ENCODE measurements at places on chromosomes 11 and 22.

DNA sequence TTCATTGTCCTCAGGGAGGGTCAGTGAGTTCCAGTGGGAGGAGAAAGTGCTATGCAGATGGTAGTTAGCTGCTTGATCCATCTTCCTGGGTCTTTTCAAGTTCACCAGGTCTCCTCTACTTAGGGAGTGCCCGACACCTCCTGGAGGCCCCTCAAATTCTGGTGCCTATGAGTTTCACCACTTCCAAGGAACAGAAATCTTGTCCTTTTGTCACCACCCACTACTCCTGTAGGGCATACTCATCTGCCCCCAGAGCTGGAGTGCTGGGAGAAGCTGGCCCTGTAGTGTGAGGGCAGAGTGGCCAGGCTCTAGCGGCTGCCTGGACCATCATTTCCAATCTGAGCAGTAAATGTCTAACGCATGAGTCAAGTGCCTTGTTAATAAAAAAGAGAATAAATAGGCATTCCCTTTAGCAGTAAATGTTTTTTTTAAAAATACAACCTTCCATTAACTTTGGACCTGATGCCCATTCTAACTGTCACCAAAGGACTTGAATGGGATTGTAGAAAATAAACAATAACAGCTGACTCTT is 12.5 kb downstream of the IRAG1 start:
- no peak for DNase-seq

DNA sequence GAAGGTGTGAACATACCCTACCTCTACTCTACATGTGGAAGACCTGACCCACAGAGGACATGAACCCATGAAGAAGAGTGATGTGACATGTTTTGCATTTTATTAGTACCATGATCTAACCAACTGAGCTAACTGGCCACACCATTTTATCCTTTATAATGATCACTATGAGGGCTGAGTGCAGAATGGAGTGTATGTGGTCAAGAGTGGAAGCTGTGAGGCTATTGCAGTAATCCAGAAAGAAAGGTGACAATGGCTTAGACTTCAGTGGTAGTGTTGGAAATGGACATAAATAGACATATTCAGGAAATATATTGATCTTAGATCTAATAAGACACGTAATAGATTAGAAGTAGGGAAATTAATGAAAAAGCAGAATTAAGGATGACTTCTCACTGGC is 3.8 kb downstream of the SRSF8 start:
- DNase-seq: no peak

- DNase-seq: no peak
Measured at GRCh38 chr11:72599325-72600117, 74.7 kb downstream of the PDE2A start.

GRCh38 chr11:33040033-33040861 is 875 bp downstream of the TCP11L1 start:
- no peak for DNase-seq

- no peak for DNase-seq
Measured at GRCh38 chr11:69233744-69234570, 60.0 kb upstream of the MYEOV start.

DNA sequence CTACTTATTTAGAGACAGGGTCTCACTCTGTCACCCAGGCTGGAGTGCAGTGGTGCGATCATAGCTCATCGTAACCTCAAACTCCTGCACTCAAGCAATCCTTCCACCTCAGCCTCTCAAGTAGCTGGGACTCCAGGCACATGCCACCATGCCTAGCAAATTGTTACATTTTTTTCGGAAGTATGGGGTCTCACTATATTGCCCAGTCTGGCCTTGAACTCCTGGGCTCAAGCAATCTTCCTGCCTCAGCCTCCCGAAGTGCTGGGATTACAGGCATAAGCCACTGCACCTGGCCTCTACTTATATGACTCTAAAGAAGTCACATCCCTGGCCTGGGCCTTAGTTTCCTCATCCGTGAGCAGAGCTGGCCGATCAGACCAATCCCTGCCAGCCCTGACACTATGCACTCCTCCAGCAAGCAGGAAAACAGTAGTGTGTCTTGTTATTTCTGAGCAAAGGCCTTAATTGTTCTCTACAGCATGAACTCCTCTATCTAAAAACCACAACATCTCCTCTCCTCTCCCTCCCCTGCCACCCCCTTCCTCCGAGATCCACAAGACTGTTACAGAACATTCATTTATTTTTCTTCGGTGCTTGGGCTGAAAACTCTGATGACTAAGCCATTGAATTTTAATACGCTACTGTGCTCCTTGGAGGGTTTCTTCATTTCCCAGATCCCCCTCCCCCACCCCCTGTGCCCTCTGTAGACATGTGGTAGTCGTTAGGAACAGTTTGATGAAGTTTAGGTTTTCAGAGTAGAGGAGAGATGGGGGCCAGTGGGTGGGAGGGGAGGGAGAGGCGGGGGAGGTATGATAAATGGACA is 91.5 kb downstream of the ABTB2 start:
- DNase-seq: peak; percentile 86

DNA sequence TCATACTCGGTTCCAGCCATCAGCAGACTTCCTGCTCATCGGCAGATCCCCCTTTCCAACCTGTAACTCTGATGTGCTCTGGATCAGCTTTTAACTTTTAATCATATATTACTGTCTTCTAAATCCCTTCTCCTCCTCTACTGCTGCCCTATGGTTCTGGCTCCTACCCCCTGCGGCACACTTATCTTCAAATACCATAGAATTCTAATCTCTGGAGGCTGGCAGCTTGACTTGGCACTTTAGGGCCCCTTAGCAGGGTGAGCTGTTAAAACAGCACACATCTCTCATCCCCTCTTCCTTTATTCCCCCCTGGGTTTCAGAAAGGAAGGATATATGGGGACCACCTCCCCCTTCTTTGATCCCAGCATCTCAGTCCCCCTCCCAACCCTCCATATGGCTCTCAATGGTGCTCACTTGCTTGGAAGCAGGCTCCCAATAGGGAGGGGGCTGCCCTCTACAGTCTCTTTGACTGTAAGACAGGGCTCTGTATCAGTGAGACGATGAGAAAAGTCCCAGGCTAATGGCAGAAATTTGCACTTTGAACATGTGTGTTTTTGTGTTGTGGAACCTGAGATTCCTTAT is 4.4 kb upstream of the CNTF start:
- no peak for DNase-seq

DNA sequence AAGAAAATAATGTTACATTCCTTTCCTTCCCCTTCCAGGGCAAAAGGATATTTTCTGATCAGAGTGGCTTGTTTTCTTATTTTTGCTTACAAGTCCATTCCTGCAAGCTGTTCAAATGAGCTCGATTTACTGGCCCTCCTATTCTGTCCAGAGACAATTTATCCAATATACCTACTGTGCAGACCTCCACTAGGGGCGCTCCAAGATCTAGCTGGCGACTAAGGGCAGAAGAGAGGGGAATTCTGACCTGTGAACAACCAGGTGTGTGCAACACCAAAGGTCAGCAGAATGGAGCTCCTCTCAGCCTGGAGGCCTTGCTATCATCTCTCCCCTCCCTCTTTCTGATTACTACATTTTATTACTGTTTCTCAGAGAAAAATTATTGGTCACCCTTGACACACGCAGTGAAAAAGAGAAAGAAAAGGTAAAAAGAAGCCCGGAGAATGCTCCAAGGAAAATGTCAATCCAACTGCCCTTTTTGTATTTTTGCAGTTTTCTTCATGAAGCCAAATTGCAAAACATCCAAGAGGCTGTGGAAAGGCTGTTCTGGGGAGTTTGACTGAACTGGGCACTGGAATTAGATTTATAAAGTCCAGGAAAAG is 3.2 kb downstream of the SEZ6L start:
- no peak for DNase-seq

DNA sequence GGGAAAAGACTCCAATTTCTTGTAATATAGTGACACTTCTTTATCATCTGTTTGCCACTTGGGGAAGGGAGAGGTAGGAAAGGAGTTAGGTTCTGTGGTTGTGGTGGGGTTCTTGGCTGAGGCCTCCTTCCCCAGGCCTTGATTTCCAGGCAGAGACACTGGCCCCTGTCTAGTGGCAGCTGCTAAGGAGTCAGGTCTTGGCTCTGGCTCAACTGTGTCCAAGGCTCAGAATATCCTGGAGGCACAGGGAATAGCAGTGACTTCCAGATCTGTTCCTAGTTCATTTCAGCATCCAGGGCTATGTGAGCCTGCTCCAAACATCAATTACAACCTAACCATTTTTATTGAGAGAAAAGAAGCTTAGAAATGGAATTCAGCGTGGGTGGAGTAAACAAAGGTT is 29.5 kb downstream of the PPFIBP2 start:
- no peak for DNase-seq

DNA sequence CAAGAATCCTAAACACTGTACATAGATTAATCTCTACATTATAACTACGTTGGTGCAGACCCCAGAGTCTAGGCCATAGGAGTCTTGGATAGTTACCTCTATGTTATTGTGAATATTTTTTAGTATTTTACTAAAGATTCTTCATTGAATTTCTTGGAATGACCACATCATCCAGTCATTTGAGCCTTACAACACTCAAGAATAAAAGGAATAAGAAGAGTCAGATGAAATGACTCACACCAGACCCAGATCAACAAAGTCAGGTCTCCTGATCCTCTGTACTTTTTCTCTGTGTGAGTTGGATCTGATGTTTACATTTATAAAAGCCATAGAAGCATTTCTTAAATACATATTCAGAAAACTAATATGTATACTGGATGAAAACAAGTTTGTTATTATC is 179.2 kb upstream of the ARHGAP20 start:
- DNase-seq: no peak
